Stimulated activated CD4-positive, alpha-beta T cell treated with anti-CD3 and anti-CD28 coated beads, Interleukin-2, amount 100 ng/mL, for 48 hours (primary cell): ENCODE measurements at places on chromosomes 6 and 20.

DNA sequence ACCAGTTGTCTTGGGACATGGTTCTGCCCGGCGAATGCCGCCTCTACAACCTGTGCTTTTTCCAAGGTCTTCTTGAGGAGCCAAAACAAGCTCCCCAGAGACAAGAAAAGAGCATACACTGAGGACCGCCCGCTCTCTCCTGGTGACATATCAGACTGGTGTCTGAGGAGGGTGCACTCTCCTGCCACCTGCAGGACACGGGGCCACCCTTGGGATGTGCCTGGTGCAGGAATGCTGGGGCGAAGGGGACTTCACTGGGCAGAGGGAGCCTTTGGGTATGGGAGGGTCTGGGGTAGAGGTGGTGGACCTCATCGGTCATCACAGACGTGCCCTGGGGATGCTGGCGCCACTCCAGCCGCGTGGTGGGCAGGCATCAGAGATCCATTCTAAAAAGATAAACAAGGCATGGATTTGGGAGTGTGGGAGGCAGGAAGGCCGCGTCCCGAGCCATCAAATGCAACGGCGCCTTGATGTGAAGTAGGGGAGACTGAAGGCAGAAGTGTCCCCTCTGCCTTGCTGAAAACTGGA, 163.3 kb downstream of the CD83 start:
- DNase-seq = no peak

DNA sequence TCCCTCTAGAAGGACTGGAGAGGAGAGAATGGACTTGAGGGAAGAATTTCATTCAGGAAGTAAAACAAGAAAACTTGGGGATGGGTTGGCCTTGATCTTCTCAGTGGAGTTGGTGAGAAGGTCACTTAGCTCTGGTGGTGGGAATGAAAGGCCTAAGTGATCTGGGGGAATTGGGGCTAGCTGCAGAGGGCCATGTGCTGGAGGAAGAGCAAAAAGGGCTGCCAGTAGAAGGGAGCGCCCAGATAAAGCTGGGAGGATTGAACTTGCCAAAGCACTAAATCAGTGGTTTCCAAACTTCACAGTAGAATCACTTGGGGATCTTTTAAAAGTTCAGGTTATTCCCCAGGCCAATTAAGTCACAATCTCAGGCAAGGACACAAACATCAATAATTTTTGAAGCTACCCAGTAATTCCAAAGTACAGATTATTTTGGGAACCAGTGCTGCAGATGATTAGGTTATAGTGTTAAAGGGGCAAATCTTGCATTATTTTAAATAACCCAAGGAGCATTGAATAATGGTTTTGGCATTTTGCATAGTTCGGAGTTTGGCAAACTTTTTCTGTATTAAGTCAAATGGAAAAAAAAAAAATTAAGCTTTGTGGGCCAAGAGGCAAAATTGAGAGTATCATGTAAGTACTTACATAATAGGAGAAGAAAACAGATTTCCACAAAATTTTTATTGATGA, 36.5 kb upstream of the RFPL4B start:
- DNase-seq = no peak

GRCh38 chr6:119986934-119987549, 637.5 kb upstream of the MAN1A1 start:
- no peak for DNase-seq

DNA sequence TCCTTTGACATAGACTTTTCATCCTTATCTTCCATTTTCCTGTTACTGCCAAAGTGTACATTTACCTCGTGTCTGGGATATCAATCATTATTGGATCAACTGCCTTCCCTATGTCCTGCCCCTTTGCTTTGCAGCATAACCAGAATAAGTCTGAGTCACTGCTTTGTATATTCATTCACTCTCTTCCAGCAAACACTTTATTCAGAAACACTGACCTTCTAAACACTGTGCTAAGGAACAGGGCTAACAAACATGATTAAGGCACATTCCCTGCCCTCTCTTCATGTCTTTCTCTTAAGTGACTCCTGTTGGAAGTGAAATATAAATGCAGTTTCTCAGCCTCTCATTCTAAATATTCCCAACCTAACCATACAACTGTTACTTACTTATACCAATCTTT, 66.9 kb downstream of the COL19A1 start:
- no peak for DNase-seq

GRCh38 chr6:24710519-24711303, 8.2 kb downstream of the C6orf62 start:
- no peak for DNase-seq

- no peak for DNase-seq
These were observed 18.8 kb upstream of the RGS17 start for GRCh38 chr6:153149891-153150290.

DNA sequence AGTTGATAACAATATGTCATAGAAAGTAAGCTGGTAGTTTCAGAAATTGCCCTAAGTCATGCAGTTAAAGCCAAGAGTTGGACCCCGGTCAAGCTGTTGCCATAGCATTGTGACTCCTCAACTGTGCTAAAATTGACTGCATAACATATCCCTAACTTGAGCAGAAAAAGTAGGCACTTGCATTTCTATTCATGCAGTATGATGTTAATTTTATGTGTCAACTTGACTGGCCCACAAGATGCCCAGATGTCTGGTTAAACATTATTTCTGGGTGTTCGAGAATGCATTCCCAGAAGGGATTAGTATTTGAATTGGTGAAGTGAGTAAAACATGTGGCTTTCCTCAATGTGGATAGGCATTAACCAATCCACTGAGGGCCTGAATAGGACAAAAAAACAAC, 136.4 kb downstream of the GPR63 start:
- no peak for DNase-seq

DNA sequence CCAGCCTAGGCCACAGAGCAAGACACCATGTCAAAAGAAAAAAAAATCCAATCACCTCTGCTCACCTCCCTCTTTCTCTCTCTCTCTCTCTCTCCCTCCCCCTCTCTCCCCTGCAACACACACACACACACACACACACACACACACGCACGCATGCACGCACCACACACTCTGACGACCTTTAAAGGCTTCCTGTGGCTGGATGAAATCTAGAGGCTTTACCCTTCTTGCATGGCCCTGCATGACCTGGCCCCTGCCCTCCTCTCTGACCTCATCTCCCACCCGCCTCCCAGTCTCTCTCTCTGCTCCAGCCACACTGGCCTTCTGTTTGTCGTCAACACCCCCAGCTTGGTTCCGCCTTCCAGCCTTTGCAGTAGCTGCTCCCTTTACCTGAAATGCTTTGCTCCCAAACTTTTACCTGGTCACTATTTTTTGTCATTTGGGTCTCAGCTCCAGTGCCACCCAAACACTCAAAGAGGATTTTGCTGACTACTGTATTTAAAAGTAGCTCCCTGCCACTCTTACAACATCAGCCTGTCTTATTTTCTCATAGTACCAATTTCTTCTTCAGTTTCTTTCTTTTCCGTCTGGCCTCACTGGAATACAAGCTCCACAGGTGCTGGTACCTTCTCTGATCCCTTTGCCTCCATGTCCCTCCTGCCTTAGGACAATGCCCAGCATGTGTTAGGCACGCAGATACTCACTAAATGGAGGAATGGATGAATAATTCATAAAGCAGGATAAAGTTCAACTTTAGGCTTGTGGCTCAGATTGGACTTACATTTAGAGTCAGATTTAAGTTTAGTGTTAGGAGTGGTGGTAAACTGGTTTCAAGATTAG, 4.3 kb upstream of the LTA start:
- no peak for DNase-seq

- DNase-seq = peak; percentile 5
These were observed 881 bp upstream of the AIG1 start for GRCh38 chr6:143059663-143060353.

DNA sequence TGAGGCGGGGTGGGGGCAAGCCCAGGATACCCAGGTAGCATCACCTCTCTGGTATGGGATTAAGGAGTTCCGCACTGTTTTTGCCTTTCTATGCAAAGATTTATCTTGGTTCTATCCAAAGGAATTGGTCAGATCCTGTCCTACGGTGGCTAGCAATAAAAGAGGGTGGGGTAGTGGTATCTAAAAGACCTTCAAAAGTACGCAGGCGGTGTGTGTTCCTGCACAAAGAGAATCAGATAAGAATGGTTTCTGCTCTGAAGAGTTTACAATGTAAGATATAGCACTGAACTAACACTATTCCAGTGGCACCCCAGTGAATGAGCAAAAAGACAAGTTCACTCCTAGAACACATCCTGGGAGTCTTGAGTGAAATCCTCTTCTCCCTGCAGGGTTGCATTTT, 6.3 kb downstream of the MRPS18A start:
- DNase-seq = no peak

DNA sequence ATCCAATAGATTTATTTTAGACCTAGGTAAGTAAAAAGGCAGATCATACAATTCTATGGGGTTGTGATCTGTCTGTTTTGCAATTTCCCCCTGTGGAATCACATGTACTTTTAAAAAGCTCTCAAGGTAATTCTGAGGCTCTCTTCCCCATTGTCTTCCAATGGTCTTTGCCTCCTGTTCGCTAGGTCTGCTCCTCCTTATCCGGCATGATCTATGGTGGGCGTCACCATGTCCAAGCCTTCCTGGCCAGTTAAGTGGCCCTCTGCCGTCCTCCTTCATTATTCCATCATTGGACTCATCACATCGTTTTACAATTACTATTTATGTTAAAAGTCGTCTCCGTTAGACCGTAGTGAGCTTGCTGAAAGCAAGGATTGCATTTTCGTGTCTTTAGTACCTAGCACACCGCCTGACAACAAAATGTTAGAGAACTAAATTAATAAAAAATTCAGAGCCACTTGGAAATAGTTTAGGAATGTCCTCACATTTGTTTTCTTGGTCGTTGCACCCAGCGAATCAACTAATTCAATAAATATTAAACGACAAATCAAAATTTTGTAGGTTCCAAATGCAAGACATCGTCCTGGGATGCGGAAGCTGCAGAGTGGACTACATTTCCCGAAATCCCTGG, 2.2 kb upstream of the STXBP5 start:
- no peak for DNase-seq

DNA sequence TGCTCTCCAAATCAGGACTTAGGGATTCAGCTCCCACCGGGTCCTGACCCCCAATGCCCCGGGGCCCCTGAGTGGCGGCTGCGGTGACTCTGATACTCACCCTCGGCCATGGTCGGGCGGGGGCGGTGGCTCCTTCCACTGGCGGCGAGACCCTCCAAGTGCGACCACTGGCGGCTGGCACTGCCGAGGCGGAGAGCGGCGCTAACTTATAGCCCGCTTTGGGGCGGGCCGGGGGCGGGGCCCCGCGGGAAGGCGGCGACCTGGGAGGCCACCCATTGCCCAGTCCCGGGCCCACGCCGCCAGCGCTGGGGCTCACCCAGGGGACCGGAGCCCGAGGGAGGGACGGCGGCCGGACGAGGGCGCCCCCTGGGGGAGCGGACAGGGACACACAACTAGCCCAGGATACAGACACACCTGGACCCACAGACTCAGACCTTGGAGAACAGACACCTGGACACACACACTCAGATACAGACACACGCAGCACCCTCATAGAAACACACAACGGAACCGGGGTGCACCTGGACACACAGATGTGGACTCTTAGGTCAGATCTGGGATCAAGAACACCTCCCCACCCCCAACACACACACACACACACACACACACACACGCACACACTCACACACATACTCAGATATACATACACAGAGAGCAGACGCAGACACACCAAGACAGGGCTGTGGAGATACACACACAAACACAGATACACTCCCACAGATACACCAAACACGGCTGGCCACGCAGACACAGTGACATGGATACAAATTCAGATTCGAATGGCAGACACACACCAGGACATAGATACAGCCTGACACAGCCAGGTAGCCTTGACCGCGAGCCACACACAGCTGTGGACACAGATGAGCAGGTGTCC, at the start of gene TGM2:
TGM2 (minus strand) TSS at position 182 of the 877 bp plus-strand sequence; CDS start at position 110, 72 bp downstream.
- DNase-seq = peak; percentile 52

- DNase-seq = no peak
These were observed 85.0 kb upstream of the LOC128125822 start for GRCh38 chr6:63487103-63487813.

DNA sequence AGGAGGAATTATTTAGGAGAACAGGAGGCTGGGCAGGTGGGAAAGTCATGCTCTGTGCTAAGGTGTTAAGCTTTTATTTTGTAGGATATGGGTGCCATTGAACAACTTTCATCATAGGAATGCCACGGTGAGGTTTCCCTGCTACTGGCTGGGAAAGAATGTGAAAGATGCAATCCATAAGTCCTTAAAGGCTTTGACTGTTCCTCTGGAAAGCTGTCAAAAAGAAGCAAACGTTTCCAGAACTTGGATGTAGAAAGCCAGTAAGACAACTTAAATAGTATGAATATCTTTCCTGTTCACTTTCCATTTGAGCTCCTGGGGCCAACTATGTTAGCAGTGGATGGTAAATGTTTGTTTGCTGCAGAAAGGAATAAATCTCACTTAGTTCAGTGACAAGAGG, 574.4 kb downstream of the RNF144B start:
- no peak for DNase-seq

GRCh38 chr6:10084111-10084986, 330.5 kb downstream of the TFAP2A start:
- DNase-seq = no peak

- DNase-seq = no peak
These were observed 148.1 kb upstream of the TENT5A start for GRCh38 chr6:81900616-81901015.

DNA sequence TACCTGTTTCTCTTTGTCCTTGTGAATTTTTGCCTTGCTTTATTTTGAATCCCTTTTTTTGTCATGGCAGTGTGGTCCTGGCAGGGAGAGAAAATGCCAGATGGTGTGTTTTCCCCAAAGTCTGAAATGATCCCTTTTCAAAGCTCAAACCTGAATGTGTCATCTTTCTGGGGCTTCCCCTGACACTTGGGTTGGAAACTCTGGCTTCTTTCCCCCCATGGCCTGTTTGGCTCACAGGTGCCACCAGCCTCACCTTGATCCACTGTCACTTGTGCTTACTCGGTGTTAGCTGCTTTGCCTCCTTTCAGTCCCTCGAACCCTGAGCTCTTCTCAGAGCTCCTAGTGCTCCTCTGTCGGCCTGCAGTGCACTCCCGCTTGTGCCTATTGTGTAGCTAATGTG, 22.3 kb downstream of the MYBL2 start:
- no peak for DNase-seq

- DNase-seq = peak; percentile 39
These were observed 16.0 kb downstream of the SLA2 start for GRCh38 chr20:36629719-36630681.

- DNase-seq = no peak
These were observed 1.0 kb downstream of the SALL4 start for GRCh38 chr20:51801122-51801822.
